ENCODE measurements at places on chromosomes 1 and 21.

- H3K27me3 ChIP-seq, result no peaks in the 10 kb centered on the region
- no peak overlapping the region for H3K27ac ChIP-seq
- no peaks in the 10 kb centered on the region for H3K4me1 ChIP-seq
- no peak overlapping the region for H3K4me3 ChIP-seq
- DNase-seq, result no peak
- no peaks in the 10 kb centered on the region for H3K36me3 ChIP-seq
Measured at GRCh38 chr1:218600968-218601367, 255.8 kb downstream of the TGFB2 start.

GRCh38 chr1:64901663-64902062, 64.7 kb downstream of the JAK1 start:
- no peak overlapping the region for H3K27ac ChIP-seq
- H3K4me1 ChIP-seq, result peaks cover 38% of the 10 kb centered on the region
- peaks cover 4% of the 10 kb centered on the region for H3K36me3 ChIP-seq
- no peaks in the 10 kb centered on the region for H3K27me3 ChIP-seq
- H3K4me3 ChIP-seq, result no peak overlapping the region

- no peak overlapping the region for H3K4me3 ChIP-seq
- H3K27ac ChIP-seq, result no peak overlapping the region
- no peak for DNase-seq
- H3K36me3 ChIP-seq, result peaks cover 42% of the 10 kb centered on the region
Measured at GRCh38 chr1:24897263-24898151, 32.6 kb downstream of the RUNX3 start.

DNA sequence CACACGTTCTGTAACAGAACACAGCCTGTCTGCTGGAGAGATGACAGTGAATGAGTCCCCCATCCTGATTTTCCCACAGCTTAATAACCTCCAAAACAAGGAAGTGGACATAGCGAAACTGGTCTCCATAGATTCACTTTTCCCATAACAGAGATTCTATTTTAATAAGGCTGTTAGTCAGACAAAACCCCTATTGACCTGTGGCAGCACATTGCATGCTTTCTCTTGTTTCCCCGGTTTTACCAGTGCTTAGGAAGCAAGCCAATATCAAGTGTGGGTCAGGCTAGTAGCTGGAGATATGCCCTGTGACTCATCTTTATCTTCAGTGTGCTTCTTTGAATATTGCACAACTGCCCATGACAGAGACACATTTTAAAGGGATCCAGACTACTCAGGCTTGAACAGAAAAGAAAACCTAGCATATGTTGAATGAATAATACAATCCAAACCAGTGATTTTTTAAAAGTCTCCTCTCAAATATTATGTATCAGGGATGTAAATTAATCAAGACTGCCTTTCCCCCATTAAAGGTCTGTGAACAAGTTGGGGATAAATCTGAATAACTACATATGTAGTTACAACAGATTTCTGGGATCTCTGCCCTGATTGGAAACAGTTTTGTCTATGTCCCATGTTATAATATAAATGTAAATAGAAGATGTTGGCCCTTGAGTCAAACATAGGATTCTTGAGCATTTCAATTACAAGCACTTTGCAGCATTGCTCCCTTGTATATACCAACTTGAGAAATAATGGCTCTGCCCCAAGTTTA, 11.9 kb upstream of the CLDN8 start:
- no peaks in the 10 kb centered on the region for H3K4me1 ChIP-seq
- DNase-seq, result no peak
- no peak overlapping the region for H3K4me3 ChIP-seq

- no peak overlapping the region for H3K27ac ChIP-seq
- no peaks in the 10 kb centered on the region for H3K36me3 ChIP-seq
- H3K27me3 ChIP-seq, result no peaks in the 10 kb centered on the region
- no peak for DNase-seq
- no peaks in the 10 kb centered on the region for H3K4me1 ChIP-seq
Measured at GRCh38 chr1:76668046-76668445, 199.2 kb upstream of the ST6GALNAC5 start.
